ENCODE measurements at places on chromosomes 12 and 14.

GRCh38 chr12:3137268-3137781, 60.1 kb downstream of the TSPAN9 start:
- peak; percentile 32 for DNase-seq

GRCh38 chr12:41433460-41433859, 245.3 kb downstream of the PDZRN4 start:
- DNase-seq: no peak

- no peak for DNase-seq
Observed at GRCh38 chr12:123807670-123808069, 45.6 kb downstream of the DNAH10 start.

DNA sequence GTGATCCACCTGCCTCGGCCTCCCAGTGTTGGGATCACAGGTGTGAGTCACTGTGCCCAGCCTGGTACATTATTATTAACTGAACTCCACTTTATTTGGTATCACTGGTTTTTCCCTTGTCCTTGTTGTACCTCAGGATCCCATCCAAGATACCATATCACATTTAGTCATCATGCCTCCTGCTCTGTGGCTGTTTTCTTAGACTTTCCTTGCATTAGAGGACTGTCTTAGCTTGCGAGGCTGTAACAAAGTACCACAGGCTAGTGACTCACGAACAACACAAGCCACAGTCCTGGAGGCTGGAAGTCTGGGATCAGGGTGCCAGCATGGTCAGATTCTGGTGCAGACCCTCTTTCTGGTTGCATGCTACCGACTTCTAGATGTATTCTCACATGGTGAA, 12.2 kb downstream of the KLC1 start:
- peak; percentile 87 for DNase-seq

- DNase-seq: no peak
Observed at GRCh38 chr12:42819846-42820245, 230.3 kb upstream of the PRICKLE1 start.

DNA sequence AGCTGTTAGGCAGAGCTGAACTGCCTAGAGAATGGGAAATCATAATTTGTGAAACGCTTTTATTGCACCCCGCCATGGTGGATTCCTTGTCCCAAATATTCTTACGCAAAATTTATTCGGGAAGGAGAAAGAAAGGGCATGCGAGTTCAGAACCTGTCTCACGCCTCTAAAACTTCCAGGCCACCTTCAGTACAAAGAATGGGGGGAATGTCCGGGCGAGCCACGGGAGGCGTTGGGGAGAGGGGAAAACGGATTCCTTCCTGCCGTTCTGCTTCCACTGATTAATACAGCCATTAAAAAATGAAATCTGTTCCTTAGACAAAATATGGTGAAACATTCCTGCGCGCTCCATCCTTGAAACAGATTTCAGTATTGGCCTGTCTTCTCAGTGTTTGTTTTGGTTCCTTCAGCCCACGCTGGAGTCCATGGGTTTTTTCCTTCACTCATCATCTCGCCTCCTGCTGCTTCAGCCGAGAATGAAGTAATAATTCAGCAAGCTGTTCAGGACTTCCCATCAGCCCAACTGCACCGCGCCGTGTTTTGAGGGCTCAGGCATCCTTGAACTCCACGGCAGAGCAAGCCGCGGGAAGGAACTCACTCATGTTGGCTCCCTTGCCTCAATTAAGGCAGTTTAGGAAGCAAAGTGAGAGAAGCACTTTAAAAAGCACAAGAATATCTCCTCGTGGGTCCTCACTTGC, 47.7 kb upstream of the CDKN3 start:
- no peak for DNase-seq

GRCh38 chr12:62351326-62351725, 91.1 kb downstream of the USP15 start:
- no peak for DNase-seq

- no peak for DNase-seq
Observed at GRCh38 chr14:36423430-36423829, 96.6 kb downstream of the NKX2-1 start.

- DNase-seq: no peak
Observed at GRCh38 chr12:82660541-82661325, 26.0 kb upstream of the TMTC2 start.

All from HFFc6 (cell line).